ENCODE measurements at places on chromosomes 4 and X.

GRCh38 chr4:135485371-135485770 is 1283.8 kb upstream of the PABPC4L start:
- DNase-seq, result no peak

DNA sequence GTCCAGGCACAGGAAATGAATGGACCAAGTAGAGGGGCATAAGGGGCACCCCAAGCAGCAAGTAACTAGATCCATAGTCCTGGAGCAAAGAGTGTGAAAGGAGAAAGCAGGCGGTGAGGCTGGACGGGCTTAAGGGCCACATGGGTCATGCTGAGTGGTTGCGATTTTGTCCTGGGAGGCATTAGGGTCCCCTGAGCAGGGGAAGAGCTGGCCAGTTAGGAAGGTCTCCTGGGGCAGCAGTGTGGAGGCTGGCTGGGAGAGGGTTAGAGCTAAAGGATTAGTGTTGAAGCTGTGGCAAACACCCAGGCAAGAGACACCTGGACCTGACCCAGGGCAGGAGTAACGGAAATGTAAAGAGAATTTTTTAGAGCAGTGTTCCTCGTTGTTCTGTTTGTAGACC is 26.5 kb downstream of the MYOZ2 start:
- DNase-seq, result no peak

- no peak for DNase-seq
Measured at GRCh38 chr4:100289530-100289888, 99.2 kb upstream of the DDIT4L start.

- no peak for DNase-seq
Measured at GRCh38 chr4:139866276-139866962, 200.8 kb downstream of the MGST2 start.

DNA sequence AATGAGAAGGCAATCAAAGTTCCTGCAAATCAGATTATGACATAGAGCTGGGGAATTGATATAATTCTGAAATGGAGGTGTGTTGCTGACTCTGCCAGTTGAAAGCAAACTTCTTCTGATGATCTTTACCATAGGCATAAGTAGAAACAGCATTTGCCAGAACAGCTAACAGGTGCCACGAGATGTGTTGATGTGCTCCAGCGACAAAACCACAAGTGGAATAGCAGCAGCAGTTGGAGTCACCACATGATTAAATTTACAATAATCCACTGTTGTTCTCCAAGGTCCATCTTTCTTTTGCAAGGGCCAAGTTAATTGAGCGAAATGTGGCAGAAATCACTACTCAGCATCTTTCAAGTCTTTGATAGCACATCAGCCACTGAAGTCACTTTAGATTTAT is 3.7 kb upstream of the OSTC start:
- no peak for DNase-seq

GRCh38 chr4:169243825-169244609 is 26.7 kb downstream of the SH3RF1 start:
- DNase-seq, result no peak
